DMS 273 treated with DMSO at 0.1 percent for 48 hours (cell line): ENCODE measurements at places on chromosomes 12 and 14.

- DNase-seq: no peak
Observed at GRCh38 chr14:74395094-74395493, 30.9 kb downstream of the SYNDIG1L start.

- DNase-seq: peak; percentile 5
Observed at GRCh38 chr12:63420206-63420644, 248.1 kb downstream of the DPY19L2 start.

DNA sequence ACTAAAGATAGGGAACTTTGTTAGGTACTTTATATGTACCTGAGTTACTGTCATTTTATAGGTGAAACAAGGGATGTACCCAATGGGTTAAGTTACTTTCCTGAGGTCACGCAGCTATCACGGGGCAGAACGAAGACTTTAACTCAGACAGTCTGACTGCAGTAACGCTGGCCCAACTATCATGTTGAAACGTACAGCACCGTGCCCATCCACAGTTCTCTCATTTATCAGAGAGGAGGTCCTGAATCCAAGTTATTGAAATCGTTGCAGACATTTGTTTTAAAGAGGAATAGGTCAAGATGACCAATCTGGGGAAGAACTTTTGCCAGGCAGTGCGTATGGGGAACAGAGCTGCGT is 587 bp upstream of the C12orf75 start:
- no peak for DNase-seq

DNA sequence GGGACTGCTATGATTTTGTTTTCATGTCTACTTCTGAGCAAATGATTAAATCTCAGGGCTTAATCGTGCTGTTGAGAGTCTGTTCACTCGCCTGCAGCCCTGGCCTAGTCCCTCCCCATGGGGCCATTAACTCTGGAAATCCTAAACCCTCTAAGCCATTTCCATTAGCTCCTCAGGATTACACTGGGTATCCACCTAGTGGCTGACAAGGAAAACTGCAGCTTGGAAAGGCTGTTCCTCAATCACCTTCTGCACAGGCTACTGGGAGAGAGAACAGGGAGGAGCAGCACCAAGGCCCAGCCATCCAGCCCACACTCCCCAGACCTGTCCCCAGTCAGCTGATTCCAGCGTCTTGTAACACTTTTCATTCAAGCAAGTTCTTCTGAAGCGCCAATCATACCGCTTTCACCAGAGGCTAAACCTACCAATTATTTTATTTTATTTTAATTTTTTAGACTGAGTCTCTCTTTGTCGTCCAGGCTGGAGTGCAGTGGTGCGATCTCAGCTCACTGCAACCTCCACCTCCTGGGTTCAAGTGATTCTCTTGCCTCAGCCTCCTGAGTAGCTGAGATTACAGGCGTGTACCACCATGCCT is 48.7 kb downstream of the NEUROD4 start:
- DNase-seq: peak; percentile 78

GRCh38 chr14:64080452-64080851 is 213.7 kb downstream of the ESR2 start:
- DNase-seq: no peak

- no peak for DNase-seq
Observed at GRCh38 chr12:93050026-93050747, 121.1 kb upstream of the EEA1 start.

DNA sequence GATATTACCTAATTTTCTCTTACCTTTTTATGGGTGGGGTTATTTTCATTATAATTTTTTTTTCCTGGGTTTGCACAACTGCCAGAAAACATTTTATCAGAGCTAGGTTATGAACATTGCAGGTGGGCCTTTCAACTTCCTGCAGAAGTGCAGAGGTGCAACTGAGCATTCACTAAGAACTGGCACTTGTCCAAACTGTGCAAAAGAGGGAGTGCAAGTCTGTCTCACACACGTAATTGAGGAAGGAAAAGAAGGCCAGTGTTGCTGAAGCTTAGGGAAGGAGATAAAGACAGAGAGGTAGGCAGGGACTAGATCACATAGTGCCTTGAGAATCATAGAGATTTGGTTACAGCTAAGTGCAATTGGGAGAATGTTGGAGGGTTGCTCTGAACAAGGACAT is 14.1 kb upstream of the AMN1 start:
- no peak for DNase-seq

DNA sequence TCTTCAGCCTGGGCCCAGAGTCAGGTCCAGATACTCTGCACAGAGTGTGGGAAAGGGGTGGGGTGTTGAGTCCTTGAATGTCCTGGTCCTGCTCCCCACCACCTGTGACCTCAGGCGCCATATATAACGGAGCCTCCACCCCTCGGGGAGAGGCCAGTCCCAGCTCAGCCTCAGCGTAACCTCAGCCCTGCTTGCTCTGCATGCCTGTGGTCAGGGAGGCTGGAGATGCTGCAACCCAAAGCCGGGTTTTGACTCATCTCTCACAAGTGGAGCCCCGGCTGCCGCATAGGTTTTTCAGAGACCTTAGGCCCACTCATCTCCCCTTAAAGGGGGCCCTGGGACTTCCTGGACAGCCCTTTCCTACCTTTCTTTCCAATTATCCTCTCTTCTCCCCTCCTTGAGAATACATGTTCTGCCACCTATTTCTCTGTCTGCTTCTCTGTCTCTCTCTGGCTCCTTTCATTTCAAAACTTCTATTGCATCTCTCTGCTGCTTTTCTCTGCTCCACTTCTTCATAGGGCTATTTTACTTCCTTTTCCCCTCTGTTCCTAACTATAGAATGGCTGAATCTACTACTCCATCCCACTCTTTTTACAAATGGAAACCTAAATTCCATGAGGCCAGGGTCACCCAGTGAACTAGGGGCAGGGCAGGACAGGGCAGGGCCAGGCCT is 1.2 kb downstream of the ITGB7 start:
- no peak for DNase-seq

GRCh38 chr12:41034686-41035085 is 153.4 kb upstream of the PDZRN4 start:
- no peak for DNase-seq

- no peak for DNase-seq
Observed at GRCh38 chr12:104122298-104122697, 15.7 kb downstream of the NFYB start.

DNA sequence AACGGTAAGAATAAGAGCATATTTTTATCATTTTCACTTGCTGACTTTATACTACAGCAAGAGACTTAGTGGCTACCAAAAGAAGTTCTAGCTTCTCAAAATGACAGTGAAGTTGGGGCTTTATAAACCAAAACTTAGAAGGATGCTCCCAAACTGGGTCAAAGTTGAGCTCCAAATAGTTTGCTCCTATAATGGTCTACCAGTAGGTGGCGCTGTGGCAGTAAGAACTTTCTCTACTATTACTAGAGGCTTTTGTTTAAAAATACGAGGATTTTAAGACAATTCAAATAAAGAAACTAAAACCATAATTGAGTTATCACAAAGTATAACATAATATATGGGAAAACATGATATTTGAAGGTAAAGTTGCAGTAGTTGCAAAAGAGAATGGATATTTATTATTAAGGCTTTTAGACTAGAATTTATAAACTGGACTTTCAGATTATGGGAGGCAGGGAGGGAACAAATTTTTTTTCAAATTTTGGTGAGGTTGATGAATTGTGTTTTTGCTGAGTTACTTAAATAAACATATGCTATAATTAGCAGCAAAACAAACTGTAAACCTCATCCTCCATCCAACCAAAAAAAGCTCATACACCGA is 75.0 kb downstream of the TGFB3 start:
- no peak for DNase-seq

GRCh38 chr12:105539735-105540134 is 209.2 kb downstream of the C12orf75 start:
- DNase-seq: no peak

DNA sequence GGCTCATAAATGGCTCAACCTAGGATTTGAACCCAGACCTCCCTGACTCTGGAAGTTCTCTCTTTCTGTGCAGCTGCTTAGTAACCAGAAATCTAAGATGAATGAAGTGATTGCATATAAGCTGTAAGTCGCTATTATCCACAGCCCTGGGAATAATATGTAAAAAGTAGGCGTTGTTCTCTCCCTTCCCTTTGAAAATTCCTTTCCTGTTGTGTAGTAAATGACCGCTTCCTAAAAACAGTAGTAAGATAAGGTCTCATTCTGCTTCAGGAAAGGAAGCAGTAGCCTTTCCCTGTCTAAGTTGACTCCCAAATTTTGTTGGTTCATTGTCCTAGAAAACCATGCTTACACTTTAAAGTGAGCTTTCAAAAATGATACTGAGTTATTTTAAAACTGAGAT is 418.3 kb downstream of the EGLN3 start:
- no peak for DNase-seq

DNA sequence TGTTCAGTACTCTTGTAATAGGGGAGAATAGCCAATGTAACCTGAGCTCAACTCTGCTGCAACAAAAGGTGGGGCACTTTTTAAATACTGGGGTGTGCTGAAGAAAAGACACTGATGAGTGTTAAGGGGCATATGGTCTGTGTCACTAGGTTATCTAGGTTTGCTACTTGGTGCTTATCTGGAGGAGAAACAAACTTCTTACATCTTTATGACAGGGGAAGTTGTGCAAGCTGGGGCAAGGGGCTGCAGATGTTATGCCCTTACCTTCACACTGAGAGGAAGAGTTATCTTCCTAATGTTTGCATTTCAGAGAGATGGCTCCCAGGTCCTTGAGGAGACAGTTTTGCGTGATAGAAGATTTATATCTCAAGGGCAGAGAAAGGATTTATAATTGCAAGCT is 90.9 kb upstream of the PKP2 start:
- no peak for DNase-seq

- no peak for DNase-seq
Observed at GRCh38 chr12:56271031-56271430, 4.3 kb downstream of the COQ10A start.

DNA sequence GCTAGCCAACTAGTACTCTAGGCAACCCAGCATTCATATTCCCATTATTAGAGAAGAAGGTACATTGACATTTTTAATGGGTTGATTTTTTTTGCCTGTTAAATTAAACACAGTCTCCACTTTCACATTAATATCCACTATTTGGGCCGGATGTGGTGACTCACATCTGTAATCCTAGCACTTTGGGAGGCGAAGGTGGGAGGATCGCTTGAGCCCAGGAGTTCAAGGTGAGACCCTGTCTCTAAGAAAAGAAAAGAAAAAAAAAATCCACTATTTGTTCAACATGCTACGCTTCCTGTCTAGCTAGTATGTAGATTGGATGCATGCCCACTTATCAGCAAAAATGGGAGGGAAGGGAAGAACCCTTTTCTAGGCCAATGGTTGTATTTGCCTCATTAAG is 7.1 kb upstream of the CRADD start:
- DNase-seq: no peak

GRCh38 chr12:70660620-70661219 is 23.5 kb upstream of the PTPRB start:
- DNase-seq: no peak

GRCh38 chr12:5963515-5963914 is 18.5 kb upstream of the ANO2 start:
- no peak for DNase-seq

DNA sequence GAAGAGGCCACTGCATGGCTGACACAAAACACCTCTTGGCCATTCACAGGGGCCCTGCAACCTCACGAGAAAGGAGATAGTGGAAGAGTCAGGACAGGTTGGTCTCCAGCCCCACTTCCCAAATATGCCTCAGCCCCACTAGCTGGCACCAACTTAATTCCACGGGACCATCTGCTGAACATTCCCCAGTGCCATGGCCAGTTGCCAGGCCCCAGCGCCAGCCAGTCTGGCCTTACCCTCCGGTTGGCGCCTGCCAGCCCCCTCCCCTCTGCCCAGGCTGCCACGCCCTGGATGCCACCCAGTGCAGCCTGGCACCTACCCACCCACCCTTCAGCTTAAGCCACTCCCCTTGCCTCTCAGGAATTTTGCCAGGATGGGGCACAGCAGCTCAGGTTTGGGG is 21.2 kb upstream of the HSPB8 start:
- peak; percentile 76 for DNase-seq

DNA sequence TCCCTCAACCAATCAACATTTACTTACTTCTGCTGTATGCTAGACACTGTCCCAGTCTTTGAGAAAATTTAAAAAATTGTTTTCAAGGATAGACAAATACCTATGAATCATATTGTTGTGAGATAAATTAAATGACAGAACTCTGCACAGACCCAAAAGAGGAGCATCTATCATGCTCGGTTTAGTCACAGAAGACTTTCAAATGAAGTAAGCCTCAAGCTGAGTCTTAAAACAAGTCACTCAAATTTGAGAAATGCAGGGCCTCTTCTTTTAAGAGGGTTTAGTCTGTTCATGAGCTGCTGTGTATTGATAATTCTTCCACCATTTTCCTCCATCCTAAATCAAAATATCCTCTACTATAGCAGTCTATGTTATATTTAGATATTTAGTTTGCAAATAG is 24.4 kb upstream of the COCH start:
- no peak for DNase-seq

GRCh38 chr14:24259282-24260025 is 3.5 kb downstream of the TGM1 start:
- no peak for DNase-seq

GRCh38 chr14:70416725-70417349 is at the start of gene SYNJ2BP:
TSS of gene SYNJ2BP (minus strand) at chr14:70417090. CDS start at chr14:70416963, 127 bp downstream.
- peak; percentile 36 for DNase-seq

DNA sequence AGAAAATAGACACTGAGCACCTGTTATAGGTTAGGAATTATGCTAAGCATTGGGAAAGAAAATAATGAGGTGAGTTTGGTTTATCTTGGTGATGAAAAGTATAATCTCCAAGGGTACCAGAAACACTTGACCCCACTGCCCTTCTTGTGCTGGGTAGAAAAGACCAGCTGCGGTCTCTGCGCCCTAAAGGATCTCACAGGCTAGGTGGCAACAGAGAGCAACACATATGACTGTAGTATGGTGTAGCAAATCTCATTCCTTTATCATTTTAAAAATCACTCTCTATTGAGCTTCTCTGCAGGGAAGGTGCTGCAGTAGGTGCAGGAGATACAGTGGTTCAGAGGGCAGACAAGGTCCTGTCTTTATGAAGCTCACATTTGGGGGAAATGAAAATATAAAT is 26.1 kb downstream of the NRXN3 start:
- DNase-seq: no peak

- DNase-seq: no peak
Observed at GRCh38 chr14:60485057-60485597, 736 bp downstream of the C14orf39 start.

DNA sequence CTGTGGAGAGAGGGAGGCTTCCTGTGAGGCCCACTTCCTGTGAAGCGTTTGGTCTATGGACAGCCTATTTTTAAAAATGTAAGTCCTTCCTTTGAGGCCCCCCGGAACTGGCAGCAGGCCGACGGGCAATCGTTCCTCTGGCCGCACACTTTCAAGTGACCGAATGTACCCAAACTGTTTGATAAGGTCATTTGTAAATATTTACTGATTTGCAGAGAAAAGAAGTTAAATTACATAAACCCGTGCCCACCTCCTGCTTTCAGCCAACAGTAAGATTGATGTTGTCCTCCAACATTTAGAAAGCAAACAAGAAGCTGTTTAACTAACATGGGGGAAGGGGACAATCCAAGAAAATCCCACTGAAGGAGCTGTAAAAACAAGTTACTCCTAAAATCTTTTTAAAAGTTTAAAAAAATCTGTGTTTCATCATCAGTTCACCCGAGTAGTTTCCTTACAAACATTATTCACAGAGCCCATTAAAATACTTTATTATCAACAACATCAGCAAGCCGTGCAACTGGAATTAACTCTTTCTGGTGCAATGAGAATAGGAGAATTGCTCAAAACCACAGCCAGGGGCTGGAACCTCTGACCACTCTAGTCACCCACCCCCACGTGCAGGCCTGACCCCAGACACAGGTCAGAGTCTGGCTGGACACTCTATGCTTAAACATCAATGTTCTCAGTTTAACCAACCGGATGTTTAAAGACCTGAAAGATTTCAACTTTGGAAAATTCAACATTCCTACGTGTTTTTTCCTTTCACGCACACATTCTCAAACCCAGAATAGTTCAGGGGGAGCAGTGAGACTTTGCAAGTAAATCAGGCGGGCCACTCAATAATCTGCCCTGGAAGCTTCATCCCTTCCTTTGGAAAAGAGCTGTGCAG is 65.3 kb downstream of the FOXN3 start:
- DNase-seq: no peak
